ENCODE measurements at places on chromosomes 13 and 19. TPM values are rescaled to one million over a fixed set of nuclear protein-coding genes. Genes with fewer than 3 reads are reported as not detected.

Gene LYPD5
- 1.4 TPM for total RNA-seq

Gene SBK2
- total RNA-seq: 1.8 TPM

Gene FPR3
- 2.3 TPM for total RNA-seq

Gene LRP3
- 17.4 TPM for total RNA-seq

Gene WASF3
- total RNA-seq: 8.6 TPM

Gene KLF1
- not detected for total RNA-seq

GRCh38 chr13:105763851-105764250 is 771.6 kb downstream of the EFNB2 start:
- H3K4me3 ChIP-seq: no peak overlapping the region
- no peak for DNase-seq
- no peak overlapping the region for H3K27ac ChIP-seq
- no peaks in the 10 kb centered on the region for H3K36me3 ChIP-seq
- H3K27me3 ChIP-seq: no peaks in the 10 kb centered on the region

DNA sequence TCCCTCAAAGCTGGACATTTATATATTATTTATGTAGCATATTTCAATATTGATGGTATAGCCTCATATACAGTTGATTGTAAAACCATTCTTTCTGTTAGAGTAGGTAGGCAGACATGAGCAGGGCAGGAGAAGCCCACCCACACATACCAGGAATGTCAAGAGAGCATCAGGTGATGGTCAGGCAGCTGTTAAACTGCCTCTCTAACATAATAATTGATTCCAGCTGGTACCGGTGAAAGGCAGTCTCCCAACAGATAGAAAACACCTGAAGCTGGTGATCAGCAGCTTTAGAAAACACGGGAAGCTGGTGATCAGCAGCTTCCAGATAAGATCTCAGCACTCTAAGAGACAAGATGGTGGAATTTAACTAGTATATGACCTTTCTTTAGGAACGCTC is 132.9 kb downstream of the SLITRK6 start:
- DNase-seq: no peak
- H3K4me1 ChIP-seq: no peaks in the 10 kb centered on the region
- no peak overlapping the region for H3K27ac ChIP-seq
- H3K27me3 ChIP-seq: no peaks in the 10 kb centered on the region

DNA sequence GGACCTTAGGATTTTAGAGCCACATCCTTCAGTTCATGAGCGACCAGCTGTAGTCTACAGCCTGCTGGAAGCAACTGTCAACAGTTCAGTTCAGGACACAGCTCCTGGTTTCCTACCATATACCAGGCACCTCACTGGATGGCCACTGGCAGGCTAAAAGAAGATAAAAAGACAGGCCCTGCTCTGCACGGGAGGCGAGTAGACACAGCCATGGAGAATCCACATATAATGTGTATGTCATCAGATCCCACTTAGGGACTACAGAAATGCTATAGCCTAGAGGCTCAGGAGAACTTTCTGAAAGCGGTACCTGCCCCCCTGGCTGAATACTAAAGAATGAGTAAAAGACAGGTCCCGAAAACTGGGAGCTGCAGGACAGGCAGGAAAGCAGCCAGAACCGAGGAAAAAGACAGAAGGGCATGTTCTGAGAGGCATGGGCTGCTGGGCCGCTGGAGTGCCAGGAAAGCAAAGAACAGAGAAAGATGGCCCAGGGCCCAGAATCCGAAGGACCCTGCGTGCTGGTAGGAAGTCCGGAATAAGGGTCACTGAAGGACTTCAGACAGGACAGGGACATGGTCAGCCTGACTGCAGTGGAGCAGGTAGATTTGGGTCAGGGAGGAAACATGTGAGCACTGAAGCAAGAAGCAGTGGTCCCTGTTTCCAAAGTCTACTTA is 23.5 kb downstream of the DZIP1 start:
- no peak for DNase-seq
- H3K27me3 ChIP-seq: no peaks in the 10 kb centered on the region
- no peak overlapping the region for H3K27ac ChIP-seq
- peaks cover 57% of the 10 kb centered on the region for H3K36me3 ChIP-seq
- H3K4me1 ChIP-seq: peaks cover 10% of the 10 kb centered on the region
- no peak overlapping the region for H3K4me3 ChIP-seq

- H3K36me3 ChIP-seq: no peaks in the 10 kb centered on the region
- no peaks in the 10 kb centered on the region for H3K4me1 ChIP-seq
- H3K27me3 ChIP-seq: no peaks in the 10 kb centered on the region
- no peak overlapping the region for H3K4me3 ChIP-seq
- no peak for DNase-seq
Observed at GRCh38 chr13:70275841-70276240, 167.6 kb upstream of the KLHL1 start.

DNA sequence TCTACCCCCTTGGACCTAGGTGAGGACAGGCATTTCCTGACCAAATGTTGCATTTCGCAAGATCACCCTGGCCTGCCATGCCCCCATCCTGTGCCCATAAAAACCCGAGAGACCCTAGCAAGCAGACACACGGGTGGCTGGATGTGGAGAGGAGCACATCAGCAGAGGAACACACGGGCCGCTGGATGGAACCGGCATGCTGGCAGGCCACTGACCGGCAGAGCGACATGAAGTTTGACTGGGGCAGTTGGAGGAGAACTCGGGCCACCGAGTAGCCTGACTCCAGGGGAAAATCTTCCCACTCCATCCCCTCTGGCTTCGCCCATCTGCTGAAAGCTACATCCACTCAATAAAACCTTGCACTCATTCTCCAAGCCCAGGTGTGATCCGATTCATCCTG is 329.3 kb downstream of the FGF9 start:
- no peaks in the 10 kb centered on the region for H3K4me1 ChIP-seq
- no peak overlapping the region for H3K27ac ChIP-seq
- no peak overlapping the region for H3K4me3 ChIP-seq
- no peaks in the 10 kb centered on the region for H3K27me3 ChIP-seq

DNA sequence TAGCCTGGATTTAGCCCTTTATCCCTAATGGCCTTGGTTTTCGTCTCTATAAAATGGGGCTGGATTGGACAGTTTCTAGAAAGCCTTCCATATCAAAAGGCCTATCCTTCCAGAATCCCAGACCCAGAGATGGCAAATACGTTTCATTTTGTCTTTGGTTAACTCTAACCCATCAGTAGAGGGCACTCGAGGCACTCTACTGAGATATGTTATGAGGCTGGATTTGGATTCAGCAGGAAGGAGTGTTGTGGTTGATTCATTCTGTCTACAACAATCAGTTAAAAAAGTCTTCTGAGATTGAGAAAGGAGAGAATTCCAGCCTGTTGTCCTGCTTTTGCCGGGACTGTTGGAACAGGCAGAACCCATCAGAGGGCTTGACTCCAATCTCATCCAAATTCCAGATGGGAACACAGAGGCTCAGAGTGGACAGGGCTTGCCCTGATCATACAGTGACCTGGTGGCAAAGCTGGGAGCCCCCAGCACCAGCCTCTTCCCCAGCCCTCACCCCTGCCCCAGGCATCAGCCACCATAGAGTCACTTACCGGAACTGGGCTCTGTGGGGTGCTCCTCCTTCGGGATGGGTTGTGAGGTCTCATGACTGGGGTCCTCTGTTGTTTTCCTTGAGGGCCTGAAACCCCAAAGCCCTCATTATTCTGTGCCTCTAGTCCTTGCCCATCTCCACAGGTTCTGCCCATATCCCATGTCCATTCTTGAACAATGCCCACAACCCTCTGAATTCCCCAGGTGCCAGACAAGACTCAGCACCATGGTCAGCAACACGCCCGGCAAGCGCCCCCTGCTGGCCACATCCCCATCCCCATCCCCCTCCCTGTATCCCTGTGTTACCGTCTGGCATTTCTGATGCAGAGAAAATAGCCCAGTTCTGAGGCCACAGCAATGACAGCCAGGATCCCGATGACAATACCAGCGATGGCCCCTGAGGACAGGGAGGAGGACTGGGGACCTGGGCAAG is 12.3 kb upstream of the ZNF180 start:
- no peaks in the 10 kb centered on the region for H3K4me1 ChIP-seq
- no peak overlapping the region for H3K4me3 ChIP-seq
- no peaks in the 10 kb centered on the region for H3K36me3 ChIP-seq
- no peak for DNase-seq
- H3K27me3 ChIP-seq: peaks cover 11% of the 10 kb centered on the region

DNA sequence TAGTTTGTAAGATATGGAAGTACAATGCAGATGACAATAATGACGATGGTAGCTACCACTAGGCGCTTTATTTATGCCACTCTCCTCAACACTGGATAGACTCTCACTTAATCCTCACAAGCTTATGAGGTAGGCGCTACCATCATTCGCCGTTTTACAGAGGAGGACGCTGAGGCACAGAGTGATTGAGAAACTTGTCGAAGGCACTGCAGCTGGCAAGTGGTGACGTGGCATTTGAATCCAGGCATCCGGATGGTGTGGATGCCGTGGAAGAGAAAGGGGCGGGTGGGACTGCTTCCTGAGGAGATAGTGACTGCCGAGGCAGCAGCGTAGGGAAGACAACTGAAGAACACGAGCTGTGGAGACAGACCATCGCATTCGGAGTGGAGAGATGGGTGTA is 1.3 kb upstream of the RPS9 start:
- H3K4me3 ChIP-seq: no peak overlapping the region
- H3K4me1 ChIP-seq: peaks cover 34% of the 10 kb centered on the region
- H3K27ac ChIP-seq: no peak overlapping the region
- H3K36me3 ChIP-seq: peaks cover 28% of the 10 kb centered on the region
- no peaks in the 10 kb centered on the region for H3K27me3 ChIP-seq

GRCh38 chr19:49061445-49061844 is 3.2 kb downstream of the NTF4 start:
- H3K36me3 ChIP-seq: no peaks in the 10 kb centered on the region
- H3K4me1 ChIP-seq: peaks cover 27% of the 10 kb centered on the region
- no peaks in the 10 kb centered on the region for H3K27me3 ChIP-seq

DNA sequence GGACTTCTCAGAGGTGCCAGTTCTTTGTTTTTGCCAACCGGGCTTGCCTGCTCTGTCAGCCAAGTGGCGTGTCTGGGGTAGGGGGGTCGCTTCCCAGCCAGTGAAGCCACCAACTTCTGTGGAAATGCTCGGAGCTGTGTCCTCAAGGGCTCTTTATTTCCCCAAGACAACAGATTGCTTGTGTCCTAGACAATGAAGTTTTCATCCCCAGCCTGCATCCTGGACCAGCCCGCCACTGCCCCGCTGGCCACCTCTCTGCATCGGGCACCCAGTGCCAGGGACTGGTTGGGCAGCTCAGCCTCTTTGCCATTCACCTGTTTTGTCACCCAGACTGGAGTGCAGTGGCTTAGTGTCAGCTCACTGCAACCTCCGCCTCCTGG is 3.7 kb downstream of the RAB11B start:
- no peak overlapping the region for H3K4me3 ChIP-seq
- no peak for DNase-seq
- H3K27ac ChIP-seq: peak overlapping the region; percentile 100
- H3K27me3 ChIP-seq: no peaks in the 10 kb centered on the region
- peaks cover 80% of the 10 kb centered on the region for H3K4me1 ChIP-seq

- H3K4me1 ChIP-seq: peaks cover 30% of the 10 kb centered on the region
- H3K27ac ChIP-seq: no peak overlapping the region
- no peak for DNase-seq
Observed at GRCh38 chr13:110356362-110356761, 49.3 kb downstream of the COL4A2 start.

DNA sequence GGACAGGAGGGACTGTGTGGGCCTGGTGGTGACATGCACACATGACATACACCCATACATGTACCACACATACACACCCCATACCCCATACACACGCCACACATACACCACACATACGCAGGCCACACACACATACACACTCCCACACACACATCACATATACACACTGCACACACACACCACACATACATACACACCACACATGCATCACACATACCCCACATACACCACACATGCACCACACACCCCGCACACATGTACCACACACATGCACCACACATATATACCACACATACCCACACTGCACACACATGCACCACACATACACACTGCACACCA is 76.5 kb upstream of the KCTD15 start:
- H3K27ac ChIP-seq: no peak overlapping the region
- H3K4me1 ChIP-seq: no peaks in the 10 kb centered on the region
- peaks cover 38% of the 10 kb centered on the region for H3K27me3 ChIP-seq
- H3K36me3 ChIP-seq: no peaks in the 10 kb centered on the region

Measured in heart right ventricle (tissue), 16 donors.